ENCODE measurements at places on chromosomes 6 and 20. TPM values are rescaled to one million over a fixed set of nuclear protein-coding genes. Genes with fewer than 3 reads are reported as not detected.

GRCh38 chr6:166476634-166477215 lies 94.0 kb upstream of the MPC1 start:
- no peak for DNase-seq

DNA sequence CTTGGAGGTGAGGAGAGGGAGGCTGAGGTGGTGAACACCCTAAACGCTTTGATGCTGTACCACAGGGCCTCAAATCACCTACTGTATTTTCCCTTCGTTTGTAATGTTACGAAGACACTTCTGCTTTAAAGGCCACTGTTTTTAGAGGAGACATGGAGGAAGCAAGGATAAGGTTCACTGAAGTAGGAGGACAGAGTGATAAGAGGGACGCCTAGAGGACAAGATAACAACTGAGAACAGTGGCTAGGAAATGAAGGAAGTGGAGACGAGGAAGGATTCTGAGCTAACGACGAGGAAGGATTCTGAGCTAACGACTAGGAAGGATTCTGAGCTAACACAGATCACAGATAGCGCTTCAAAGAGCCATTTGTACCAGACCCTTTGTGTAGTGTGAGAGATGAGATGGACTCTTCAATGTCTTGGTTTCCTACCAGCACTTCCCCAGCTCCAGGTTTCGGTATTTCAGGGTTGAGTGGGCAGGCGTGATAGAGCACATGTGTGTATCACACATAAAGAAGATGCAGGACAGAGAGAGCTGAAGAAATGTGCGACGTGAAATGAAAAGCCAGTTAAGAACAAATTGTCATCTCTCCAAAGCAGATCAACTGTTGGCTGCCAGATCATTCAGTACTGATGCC lies 7.5 kb downstream of the SF3B5 start:
- no peak for DNase-seq

GRCh38 chr20:576156-576555 lies 32.6 kb upstream of the CSNK2A1 start:
- no peak for DNase-seq

DNA sequence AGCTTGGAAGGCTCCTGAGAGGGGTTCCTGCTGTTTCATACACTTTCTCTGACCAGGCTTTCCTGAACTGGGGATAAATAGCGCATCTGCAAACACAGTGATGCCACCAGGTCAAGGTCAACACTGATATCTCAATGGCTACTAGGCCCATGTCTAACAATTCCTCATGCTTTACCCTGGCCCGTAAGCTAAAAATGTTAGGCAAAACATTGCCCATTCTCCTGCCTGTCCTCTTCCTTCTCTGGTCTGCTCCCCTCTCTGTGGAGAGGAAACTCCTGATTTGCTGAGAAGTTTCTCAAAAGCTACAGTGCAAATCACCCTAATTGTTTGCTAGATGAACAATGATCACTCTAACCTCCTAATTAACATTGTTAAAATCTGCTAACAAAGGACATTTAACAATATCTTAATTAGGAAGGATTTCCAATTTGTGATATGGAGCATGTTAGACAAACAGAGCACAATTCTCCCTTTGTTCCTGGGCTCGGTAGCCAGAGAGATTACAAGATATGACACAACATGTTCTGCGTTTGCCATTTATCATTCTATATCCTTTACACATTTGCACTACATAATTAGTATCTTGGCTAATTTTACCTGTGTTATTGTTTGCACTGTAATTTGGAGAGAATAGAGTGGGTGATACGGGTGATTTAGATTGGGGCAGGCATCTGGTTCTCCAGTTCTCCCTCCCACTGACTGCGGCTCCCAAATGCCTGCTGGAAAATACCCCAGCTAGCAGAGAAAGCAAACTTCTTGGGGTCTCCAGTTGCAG lies 266.8 kb downstream of the CD83 start:
- DNase-seq, result no peak

DNA sequence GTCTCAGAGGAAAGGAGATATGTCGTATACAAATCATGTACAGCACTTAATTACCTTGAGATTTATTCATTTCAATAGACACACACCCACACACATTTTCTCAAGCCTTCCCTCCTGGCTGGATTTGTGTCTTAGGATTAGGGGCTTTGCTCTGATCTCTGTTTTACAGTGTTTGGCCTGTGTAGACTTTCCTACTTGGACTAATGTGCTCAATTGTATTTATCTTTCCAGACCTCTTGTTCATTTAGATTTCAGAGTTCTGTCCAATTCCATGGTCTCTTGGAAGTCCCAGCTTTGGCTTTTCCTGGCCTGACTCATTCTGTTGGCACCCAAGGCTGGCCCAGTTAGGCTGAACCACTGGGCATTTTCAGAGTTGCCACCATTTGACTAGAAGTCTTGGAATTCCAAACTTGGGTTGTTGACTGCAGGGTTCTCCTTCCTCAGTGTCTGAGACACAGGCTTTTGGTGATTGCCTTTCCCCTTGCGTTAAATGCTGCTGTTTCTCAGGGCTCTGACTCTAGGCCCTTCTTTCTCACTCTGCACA lies 8.9 kb upstream of the RFPL4B start:
- DNase-seq, result no peak

- DNase-seq, result peak; percentile 3
These were observed 32.4 kb downstream of the PHACTR1 start for GRCh38 chr6:12748815-12749521.

DNA sequence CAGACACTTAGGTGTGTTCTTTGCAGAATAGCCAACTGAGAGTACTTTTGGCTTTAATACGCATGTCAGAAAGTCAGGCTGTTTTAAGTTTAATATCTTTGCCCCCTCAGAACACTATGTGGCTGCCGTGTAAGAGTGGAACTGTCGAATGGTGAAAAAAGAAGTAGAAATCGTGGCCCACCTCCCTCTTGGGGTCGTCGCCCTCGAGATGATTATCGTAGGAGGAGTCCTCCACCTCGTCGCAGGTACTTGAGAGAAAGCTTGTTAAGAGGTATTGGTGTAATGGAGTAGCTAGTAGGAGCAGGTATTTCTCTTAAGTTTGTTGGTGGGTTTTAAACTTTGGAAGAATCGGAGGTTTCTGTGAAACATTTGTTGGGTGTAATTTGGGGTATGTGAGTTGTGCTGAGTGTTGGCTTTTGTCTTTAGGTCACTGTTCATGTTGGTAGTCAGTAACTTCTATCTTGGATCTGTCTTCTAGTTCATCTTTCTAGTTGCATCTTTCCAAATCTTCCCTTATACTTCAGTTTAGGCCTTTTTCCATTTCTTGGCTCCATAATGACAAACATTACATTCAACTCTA lies 4.7 kb downstream of the SRSF3 start:
- DNase-seq, result no peak

GRCh38 chr20:63850689-63851547 lies 10.4 kb upstream of the ABHD16B start:
- no peak for DNase-seq

DNA sequence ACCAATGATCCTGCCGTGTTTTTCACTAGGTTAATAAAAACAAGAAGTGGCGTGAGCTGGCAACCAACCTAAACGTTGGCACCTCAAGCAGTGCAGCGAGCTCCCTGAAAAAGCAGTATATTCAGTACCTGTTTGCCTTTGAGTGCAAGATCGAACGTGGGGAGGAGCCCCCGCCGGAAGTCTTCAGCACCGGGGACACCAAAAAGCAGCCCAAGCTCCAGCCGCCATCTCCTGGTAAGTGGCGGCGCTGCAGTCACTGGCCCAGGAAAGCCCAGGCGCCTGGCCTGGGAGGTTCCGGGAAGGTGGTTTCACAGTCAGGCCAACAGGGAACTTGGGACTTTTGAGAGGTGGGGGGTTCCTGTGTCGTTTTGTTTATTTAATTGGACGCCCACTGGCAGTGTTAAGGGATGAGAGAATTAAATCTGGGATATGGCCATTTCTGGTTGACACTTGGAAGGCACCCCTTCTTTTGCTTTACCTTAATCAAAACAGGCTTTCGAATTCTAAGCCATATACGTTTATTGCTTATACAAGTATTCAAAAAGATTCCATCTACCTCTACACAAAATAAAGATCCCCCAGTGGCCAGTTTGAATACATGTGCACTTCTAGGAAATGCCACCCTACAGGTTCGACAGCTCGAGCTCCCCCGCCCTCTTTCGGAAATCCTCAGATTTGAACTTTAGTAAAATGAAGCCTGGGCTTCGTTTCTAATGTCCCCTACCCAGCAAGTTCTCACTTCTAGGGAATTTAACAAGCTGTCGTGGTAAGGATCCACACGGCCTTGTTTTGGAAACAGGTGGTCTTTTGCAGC lies 138.9 kb downstream of the TMEM242 start:
- DNase-seq, result peak; percentile 80

Gene RRAGD
- 78.6 TPM for polyA plus RNA-seq

Gene NFKBIL1
- 15.6 TPM for polyA plus RNA-seq

Gene IL20RA
- 24.6 TPM for polyA plus RNA-seq

Measured in muscle of back (tissue), 13 donors.